ENCODE measurements at places on chromosomes 3 and 15.

GRCh38 chr3:130760922-130761321 is 14.3 kb upstream of the PIK3R4 start:
- DNase-seq, result no peak

DNA sequence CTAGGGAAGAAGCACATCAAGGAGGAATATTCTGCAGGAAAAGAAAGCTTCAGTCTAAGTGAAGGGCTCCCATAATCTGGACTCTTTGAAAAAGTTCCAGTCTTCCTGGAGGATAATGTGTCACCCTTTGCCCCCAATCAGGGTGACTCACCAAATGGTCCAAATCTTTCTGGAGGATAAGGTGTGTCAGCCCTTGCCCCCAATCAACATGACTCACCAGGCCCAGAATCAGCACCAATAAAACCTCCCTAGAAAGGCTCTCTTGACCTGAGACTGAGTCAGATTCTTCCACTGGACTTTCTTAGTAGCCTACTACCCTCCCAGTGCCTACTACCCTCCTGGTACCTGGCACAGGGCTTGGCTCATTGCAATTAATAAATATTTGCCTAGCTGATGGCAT is 9.5 kb upstream of the ARL14 start:
- peak; percentile 81 for DNase-seq

- DNase-seq, result no peak
Measured at GRCh38 chr3:62605413-62606068, 232.2 kb upstream of the FEZF2 start.

GRCh38 chr3:170497207-170498095 is 78.8 kb downstream of the CLDN11 start:
- peak; percentile 27 for DNase-seq

- no peak for DNase-seq
Measured at GRCh38 chr3:170044795-170045244, 7.0 kb downstream of the GPR160 start.

GRCh38 chr15:67786646-67787045 is 38.7 kb upstream of the SKOR1 start:
- no peak for DNase-seq

- no peak for DNase-seq
Measured at GRCh38 chr3:190302212-190302867, 19.9 kb downstream of the CLDN1 start.

DNA sequence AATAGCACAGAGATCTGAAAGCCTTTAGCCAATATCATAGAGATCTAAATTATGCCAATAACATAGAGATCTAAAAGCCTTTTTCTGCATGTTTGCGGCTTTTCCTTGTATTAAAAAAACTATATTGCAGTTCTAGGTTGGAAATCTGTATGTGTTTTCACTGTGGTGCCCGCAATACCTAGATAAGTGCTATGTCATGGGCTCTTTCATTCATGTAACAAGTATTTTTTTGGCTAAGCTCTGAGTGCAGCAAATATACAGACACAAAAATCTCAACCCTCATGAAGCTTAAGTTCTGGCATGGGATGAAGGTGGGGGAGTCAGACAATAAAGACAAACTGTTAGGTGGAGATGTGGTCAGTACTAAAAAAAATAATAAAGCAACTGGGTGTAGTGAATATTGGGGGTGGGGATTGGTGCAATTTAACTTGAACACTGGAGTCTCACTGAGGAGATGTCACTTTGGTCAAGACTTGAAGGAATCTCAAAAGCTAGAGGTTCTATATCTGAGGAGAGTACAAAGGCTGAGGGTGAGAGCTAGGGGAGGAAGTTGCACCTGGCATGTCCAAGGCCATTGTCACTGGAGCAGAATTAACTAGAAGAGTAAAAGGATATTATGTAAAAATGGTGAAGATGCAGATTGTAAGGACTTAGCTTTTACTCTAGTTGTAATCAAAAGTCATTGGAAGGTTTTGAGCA is 973 bp downstream of the BUB1B start:
- DNase-seq, result no peak

DNA sequence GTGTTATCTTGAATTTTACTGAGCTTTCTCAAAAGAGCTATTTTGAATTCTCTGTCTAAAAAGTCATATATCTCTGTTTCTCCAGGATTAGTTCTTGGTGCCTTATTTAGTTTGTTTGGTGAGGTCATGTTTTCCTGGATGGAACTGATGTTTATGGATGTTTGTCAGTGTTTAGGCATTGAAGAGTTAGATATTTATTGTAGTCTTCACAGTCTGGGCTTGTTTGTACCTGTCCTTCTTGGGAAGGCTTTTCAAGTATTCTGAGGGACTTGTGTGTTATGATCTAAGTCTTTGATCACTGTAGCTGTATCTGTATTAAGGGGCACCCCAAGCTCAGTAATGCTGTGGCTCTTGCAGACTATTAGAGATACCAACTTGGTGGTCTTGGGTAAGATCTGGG is 10.6 kb upstream of the RAD51 start:
- DNase-seq, result no peak

GRCh38 chr3:58326267-58326900 is 6.3 kb upstream of the PXK start:
- no peak for DNase-seq

GRCh38 chr15:48500595-48500994 is 144.9 kb downstream of the FBN1 start:
- DNase-seq, result peak; percentile 56

- no peak for DNase-seq
Measured at GRCh38 chr3:108605491-108605890, 16.0 kb downstream of the DZIP3 start.

- no peak for DNase-seq
Measured at GRCh38 chr3:119588112-119588511, 8.8 kb downstream of the ADPRH start.

- no peak for DNase-seq
Measured at GRCh38 chr3:16888785-16889607, 4.2 kb downstream of the PLCL2 start.

DNA sequence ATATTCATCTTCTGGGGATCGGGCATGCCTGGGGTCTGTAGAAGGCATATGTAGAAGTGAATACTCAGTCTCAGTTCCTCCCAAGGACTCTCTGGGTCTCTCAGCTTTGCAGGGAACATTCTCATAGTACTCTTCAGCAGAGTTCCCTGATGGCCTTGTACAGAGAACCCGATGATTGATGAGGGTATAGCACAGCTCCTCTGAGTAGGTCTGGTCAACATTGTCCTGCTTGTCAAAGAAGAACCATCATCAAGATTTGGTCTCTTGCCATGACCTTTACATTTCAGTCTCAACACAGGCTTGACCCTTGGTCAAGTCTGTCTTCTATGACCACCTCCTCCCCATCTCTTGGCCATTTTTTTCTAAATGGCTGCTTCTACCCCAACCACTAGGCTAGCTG is 9.5 kb downstream of the GCSAM start:
- no peak for DNase-seq

GRCh38 chr3:64687781-64688604 is at the start of gene ADAMTS9:
ADAMTS9 (minus strand) TSS chr3:64688000; CDS start chr3:64687657, 343 bp downstream.
- DNase-seq, result peak; percentile 60

- no peak for DNase-seq
Measured at GRCh38 chr15:57676585-57676984, 29.9 kb upstream of the POLR2M start.

- peak; percentile 33 for DNase-seq
Measured at GRCh38 chr3:126522363-126522788, 1.6 kb upstream of the CHST13 start.

DNA sequence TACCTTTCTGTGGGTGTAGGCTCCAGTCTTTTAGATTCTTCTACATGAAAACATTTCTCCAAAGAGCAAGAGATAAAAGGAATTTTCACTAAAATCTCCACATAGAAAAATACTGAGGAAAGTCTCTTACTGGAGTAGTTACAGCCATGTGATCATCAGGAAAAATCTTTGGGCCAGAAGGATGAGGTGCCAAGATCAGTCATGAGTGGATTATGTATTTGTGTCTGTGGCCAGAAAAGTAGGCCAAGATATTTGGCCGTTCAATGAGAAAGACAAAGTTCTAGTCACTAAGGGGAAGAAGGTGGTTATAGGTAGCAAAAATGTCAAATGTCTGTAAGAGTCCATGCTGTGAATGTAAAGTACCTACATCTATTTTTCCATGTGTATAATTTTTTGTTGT is 339.3 kb downstream of the NSUN3 start:
- no peak for DNase-seq

GRCh38 chr15:49693498-49693897 is 72.7 kb downstream of the DTWD1 start:
- peak; percentile 33 for DNase-seq

All from IMR-90 (cell line).